CD4-positive, alpha-beta T cell treated with Interleukin-12 subunit alpha and Interleukin-12 subunit beta, for 1 hour (primary cell): ENCODE measurements at places on chromosomes 3 and 15.
A peak's percentile ranks its signal among the peaks of the same experiment; 100 is the strongest.

- DNase-seq = no peak
Observed at GRCh38 chr3:141392897-141393734, 24.8 kb downstream of the ZBTB38 start.

- DNase-seq = no peak
Observed at GRCh38 chr15:58521293-58521991, 89.7 kb downstream of the LIPC start.

- no peak for DNase-seq
Observed at GRCh38 chr15:69855258-69856000, 242.3 kb downstream of the TLE3 start.

DNA sequence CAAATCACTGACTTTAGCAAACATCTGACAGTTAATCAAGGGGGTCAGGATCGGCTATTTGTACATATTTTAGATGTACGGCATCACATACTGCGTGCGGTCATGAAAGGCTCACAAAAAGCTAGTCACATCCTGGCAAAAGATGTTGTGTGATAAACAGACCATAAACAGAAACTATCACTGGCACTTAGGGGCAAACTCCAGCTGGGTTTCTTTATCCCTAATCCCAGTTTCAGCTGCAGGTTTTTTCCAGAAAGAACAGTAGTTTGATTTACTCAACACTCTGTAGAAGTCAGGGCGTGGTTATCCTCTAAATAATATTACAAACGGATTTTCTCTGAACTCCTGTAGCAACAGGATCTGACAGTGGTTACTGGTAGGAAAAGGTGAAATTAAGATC is 112.4 kb upstream of the BHLHE40 start:
- peak; percentile 54 for DNase-seq
